ENCODE measurements at places on chromosomes 11 and 22.

DNA sequence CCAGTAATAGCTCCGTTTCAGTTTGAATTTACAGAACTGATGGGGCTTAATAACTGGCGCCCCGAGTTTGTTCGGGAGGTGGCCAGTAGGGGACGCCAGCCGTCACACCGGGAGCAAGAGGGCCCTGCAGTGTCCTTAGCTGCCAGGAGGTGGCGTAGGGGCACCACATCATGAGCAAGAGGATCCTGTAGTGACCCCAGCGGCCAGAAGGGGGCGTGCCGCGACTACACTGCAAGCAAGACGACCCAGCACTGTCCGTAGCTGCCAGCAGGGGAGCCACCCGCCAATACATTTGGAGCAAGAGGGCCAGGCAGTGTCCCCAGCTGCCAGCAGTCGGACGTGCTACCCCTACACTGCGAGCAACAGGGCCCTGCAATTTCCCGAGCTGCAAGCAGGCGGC lies 663.7 kb upstream of the B3GAT1 start:
- DNase-seq = no peak

GRCh38 chr22:50089682-50090411 lies at the start of gene MOV10L1:
Gene MOV10L1, plus strand, starts transcription at chr22:50090006. Its CDS starts 83 bp downstream, at chr22:50090089.
- no peak for DNase-seq

DNA sequence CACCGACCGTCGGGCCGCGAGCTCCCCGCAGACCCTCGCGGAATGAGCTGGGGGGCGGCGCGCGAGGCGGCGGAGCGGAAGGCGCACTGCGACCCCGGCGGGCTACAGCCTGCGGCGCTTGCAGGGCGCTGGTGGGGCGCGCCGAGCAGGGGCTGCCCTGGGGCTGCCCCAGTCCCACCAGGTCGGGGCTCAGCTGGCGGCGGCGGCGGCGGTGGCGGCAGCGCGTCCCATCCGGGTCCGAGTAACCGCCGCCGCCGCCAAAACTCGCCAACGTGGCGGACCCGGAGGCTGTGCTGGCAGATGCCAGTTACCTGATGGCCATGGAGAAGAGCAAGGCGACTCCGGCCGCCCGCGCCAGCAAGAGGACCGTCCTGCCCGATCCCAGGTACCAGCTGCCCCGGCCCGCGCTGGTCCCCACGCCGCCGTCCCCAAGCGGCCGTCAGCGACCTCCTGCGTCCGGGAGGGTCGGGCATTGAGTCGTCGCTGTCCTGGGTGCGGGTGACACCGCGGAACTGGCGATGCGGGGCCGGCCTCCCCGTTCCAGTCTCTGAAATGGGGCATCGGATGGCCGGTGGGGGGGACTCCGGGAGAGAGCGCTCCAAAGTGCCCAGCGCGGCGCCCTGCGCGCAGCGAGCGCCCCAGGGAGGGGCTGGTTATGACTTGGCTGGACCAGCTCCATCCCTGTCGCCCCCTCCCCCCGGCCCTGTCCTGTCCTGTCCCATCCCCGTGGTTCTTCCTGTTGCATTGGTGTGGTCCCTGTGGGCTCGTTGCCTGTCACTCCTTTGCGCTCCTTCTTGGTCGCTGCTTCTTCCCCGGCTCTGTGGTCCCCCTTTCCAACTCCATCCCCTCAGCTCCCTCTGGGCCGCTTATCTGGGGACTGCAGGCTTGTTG lies 63.5 kb downstream of the CRYBB2 start:
- DNase-seq = no peak

DNA sequence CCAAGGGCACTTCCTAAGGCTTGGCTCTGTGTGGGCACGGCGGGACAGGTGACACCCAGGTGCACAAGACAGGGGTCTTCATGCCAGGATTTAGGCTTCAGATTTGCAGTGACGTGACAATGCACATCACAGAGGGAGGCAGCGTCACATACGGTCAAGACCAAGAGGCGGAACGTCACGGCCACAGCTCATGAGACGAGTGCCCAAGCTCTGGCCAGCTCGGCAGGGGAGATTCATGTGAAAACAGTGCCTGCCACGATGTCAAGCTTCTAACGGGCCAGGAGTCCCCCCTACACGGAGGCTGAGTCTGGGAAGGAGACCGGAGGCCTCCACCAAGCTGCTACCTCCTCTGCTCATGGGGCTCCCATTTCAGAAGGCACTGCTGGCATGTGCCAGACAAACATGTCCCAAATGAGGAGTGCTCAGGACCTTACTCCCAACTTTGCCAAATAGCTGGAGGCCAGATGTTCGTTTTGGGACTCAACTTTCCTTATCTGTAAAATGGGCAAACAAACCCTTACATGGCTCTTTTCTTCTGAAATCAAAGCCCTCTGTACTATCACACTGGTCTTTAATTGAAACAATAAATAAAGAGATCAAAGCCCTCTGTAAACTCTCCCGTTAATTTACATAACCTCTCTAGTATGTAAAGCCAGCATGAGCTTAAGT lies 16.6 kb downstream of the VPS37C start:
- DNase-seq = no peak

DNA sequence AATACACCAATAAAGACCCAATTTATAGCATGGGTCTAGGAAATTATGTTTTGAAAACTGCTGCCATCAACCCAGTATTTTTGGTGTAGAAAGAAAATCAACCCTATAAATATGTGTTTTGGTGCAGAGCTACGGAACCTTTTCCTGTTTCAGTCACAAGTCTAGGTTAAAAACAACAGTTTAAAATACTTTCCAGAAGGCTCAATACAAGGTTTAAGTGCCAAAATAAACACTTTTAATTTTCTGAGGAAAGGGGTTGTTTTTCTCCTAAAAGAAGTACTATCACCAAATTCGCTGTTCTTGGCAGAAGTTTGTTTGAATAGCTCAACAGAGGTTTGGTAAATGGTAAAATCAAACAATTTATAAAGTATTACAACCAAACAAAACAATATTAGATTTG lies 201.3 kb downstream of the TMEM135 start:
- no peak for DNase-seq

DNA sequence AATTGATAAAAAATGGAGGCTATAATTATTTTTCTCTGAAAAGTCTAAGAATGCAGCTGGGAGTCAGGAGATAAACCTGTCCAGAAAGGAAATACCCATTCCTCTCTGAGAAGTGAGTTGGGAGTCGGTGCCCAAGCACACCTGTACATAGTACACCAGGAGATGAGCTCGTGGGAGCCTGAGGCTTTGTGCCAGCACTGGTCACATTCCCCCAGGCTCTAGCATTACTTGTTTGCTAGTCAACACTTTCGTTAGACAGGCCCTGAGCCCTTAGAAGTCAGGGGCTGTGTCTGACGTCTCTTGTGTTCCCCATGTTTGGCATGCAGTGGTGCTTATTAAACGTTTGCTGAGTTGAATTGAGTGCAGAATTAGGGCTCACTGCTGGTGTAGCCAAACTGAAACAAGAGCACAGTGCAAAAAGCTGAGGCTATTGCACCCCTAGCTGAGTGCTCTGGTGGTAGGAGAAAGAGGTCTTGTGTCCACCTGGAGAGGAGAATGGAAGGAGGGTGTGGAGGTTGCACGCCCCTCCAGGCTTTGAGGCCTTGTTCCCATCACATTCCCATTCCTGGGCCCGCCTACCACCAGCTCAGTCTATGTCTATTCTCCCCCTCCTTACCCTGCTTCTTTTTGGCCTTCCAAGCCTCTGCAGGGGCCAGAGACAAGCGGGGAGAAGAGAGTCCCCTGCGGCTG lies 6.8 kb downstream of the ROBO4 start:
- DNase-seq = no peak

DNA sequence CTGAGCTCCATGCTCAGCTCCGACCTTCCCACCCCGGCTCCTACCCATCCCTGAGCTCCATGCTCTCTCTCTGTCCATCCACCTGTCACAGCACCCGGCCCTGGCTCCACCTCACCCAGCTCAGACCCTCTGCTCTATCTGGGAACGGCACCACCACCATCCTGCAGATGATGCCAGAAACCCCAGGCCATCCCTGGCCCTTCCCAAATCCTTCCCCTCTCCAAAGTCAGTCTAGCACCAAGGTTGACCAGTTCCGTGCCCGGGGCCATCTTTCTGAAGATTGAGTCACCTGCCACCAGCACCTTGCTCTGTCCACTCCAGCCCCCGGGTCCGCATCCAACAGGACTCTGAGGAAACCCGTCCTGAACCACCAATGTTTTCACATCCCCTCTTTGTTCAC lies 969.6 kb downstream of the BRD1 start:
- DNase-seq = no peak

GRCh38 chr11:45724153-45724552 lies 58.7 kb upstream of the CHST1 start:
- DNase-seq = no peak

- no peak for DNase-seq
Observed at GRCh38 chr11:70854201-70854600, 398.2 kb downstream of the SHANK2 start.

- no peak for DNase-seq
Observed at GRCh38 chr11:133014337-133014736, 518.0 kb downstream of the OPCML start.
